ENCODE measurements at places on chromosomes 2 and 18.

DNA sequence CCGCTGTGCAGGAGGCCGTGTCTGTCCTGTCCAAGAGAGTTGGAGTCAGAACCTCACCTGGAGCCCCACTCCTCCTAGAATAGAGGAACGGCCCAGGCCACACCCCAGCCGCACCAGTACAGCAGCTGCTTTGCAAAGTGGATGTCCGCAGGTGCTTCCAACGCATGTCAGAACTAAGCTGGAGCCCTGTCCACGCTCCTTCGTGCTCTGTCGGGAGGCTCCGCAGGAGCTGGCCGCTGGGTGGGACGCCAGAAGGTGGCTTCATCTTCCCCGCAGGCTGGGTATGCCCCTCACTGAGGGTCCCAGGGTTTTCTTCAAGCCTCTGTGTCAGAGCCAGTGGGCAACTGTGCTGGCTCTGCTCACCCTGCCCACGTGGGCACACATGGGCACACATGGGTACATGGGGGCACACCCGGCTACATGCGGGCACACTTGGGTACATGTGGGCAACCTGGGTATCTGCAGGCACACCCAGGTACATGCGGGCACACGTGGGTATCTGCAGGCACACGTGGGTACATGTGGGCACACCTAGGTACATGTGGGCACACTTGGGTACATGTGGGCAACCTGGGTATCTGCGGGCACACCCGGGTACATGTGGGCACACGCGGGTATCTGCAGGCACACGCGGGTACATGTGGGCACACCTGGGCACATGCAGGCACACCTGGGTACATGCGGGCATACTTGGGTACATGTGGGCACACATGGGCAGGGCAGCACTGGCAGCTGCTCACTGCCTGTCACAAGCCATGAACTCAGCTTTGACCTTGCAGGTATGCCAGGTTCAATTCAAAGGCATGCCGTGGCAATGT, 67.1 kb upstream of the CTDP1 start:
- DNase-seq, result no peak

GRCh38 chr2:152036611-152037469, 62.0 kb downstream of the CACNB4 start:
- DNase-seq, result peak; percentile 11

DNA sequence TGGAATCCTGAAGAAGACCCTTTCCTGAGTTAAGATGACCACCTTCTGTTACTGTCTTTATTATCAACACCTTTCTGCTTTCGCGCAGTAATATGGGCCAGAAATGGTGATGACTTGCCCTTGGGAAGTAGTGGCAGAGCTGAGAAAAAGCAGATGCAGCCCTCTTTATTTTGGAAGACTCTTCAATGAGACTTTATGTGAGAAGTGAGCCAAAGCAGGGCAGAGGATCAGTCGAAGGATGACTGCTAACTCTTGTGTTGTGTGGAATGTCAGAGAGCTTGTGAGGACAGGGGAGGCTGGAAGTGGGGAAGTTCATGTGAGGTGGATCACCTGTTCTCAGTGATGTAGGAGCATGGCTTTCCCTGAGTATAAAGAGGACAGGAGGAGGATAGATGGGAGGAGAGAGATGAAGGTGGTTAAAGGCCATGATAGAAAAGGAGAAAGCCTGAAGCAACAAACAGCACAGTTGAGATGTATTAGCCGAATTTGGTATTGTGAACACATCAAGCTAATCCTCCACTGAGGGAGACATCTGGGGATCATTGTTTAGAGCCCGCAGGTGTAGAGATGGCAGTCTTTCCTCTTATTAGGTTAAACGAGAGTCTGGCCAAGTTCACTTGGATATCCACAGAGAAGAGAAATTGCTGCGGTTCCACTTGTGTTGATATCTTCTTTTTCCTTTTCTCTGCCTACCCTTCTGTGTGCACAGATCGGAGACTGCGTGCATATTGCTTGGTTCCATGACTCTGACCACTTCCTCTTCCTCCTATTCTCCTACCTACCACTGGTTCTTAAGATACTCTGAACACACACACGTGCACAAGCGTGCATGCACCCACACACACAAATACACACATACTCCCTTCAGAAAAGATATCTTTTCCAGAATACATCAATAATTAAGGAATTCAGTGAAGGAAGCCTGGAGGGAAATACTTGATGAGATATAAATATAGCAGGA, 67.4 kb downstream of the SLC9A2 start:
- DNase-seq, result no peak

- DNase-seq, result no peak
Observed at GRCh38 chr2:10057231-10058107, 14.1 kb downstream of the KLF11 start.

- no peak for DNase-seq
Observed at GRCh38 chr2:232183279-232183678, 195.3 kb upstream of the ALPP start.

DNA sequence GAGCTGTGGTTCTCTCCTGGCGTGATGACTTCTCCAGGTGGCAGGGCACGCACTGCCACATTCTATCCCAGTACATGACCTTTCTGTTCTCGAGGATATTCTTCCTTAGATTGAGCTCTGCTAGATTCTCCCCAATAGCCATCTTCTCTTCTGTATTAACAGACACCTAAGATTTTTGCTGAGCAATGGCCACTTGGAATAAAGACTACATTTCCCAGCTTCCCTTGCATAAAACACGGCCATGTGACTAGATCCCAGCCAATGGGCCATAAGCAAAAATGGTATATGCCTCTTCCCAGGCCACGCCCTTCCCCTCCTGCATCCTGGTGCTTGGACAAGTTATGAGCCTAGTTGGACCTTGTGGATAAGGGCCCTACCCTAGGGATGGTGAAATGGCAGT, 82.1 kb downstream of the EIF2AK3 start:
- DNase-seq, result no peak

GRCh38 chr2:120831891-120832290, 96.2 kb downstream of the GLI2 start:
- no peak for DNase-seq

DNA sequence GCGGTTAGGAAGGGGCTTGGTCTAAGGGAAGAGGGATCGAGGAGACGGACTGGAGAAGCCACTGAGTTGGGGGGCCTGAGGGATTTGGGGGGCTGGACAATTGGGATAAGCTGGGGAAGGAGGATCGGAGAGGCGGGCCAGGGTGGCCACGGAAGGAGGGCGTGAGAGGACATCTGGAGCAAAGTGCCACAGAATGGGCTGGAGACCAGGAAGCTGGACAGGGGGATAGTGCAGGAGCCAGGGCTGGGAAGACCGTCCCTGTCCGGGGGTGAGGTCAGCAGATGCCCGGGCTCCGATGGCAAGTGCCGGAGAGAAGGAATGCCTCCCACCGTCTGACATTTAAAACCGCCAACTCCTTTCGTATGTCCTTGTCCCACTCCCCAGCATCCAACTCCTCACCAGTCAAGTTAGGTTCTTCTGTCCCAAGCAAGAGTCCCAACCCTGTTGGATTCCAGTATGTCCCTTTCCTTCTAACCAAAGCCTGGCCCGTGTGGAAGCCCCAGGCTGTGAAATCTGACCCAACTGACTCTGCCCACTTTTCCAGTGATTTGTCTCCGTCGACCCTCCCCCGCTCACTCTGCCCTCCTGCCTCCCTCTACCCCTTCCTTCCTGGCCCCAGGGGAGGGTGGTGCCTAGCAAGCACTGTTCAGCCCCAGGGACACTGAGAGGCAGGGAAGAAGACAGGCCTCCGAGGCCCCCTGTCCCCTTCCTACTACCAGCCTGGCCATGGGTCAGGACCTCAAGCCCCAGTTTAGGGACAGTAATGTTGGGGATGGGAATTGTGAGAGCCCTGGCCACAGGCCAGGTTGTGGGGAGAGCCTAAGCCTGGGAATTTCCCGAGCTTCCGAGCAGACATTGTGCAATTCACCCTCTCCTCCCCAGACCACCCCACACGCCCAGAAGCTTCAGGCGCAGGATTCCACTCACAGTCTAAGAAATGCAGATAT, 31.5 kb upstream of the TMBIM1 start:
- DNase-seq, result no peak

GRCh38 chr18:35862119-35862640, 110.3 kb upstream of the RMP24 start:
- no peak for DNase-seq

GRCh38 chr2:148614322-148615049, 30.1 kb upstream of the EPC2 start:
- DNase-seq, result no peak

GRCh38 chr2:85750587-85751575, 2.9 kb upstream of the ATOH8 start:
- peak; percentile 15 for DNase-seq

- no peak for DNase-seq
Observed at GRCh38 chr2:85594715-85595300, 737 bp upstream of the RNF181 start.

- no peak for DNase-seq
Observed at GRCh38 chr2:45469314-45470099, 141.6 kb downstream of the SRBD1 start.

GRCh38 chr2:191811807-191812602, 34.9 kb downstream of the CAVIN2 start:
- DNase-seq, result no peak

- no peak for DNase-seq
Observed at GRCh38 chr2:127542231-127542630, 6.7 kb downstream of the MYO7B start.

DNA sequence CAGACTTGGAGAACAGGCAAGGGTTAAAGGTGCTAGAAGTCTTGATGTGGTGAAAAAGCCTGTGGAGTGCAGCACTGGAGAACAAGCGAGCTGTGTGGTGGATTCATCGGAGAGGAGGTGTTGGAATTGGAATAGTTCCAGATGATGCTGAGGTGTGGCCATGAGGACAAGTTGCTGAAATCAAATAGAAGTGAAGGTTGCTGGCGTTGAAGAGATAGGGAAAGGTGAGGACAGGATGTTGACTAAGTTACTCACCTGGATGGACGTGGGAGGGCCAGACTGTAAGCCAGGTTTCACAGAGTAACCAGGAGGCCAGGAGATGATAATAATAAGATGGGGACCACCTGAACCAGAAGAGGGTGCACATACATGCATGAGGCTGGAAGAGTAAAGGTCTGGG, 173.4 kb downstream of the DIS3L2 start:
- no peak for DNase-seq

GRCh38 chr2:234852035-234852434, 99.8 kb upstream of the SH3BP4 start:
- no peak for DNase-seq

DNA sequence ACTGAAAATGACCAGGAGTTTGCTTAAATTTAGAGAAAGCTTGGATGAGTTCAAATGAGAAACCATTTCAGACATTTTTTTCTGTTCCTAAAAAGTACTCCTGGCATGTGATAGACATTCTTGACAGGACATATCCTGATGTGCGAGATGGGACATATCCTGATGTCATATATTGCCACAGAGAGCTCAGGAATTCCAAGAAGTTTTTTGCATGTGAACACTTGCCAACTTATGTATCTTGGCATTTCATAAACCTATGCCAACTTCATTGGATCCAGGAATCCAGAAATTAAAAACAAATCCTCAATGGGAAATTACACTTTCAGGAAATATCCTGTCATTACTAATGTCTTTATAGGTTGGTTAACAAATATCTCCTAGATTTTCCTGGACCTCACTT, 2.9 kb upstream of the SERPINB3 start:
- DNase-seq, result no peak

GRCh38 chr18:55588111-55588869, at the start of gene TCF4:
Gene TCF4 (minus strand): TSS chr18:55588192. CDS start chr18:55587116, 1,076 bp downstream.
- no peak for DNase-seq

DNA sequence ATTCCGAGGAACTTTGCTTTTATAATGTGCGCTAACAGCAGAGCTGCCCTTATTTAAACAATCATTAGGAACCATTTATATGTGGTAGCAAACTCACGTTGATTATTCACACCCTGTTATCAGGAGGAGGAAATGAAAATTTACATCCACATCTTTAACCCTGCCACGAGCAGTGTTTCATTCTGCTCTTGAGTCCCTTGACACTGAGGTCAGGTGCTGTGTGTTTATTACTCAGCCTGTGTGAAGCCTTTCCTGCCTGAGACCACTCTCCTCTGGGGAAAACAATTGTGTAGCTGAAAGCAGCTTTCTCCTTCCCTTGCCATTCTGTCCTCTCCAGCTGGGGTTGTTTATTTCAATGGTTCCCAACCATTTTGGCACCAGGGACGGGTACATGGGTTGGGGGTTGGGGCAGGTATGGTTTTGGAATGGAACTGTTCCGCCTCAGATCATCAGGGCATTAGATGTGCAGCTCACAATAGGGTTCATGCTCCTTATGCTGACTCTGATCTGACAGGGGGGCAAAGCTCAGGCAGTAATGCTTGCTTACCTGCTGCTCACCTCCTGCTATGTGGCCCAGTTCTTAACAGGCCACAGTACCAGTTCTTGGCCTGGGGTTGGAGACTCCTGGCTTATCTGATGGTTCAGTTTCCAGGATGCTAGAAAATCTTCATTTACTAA, 651.1 kb downstream of the TDRD15 start:
- DNase-seq, result no peak

- no peak for DNase-seq
Observed at GRCh38 chr2:206555721-206556120, 86.6 kb upstream of the FAM237A start.

DNA sequence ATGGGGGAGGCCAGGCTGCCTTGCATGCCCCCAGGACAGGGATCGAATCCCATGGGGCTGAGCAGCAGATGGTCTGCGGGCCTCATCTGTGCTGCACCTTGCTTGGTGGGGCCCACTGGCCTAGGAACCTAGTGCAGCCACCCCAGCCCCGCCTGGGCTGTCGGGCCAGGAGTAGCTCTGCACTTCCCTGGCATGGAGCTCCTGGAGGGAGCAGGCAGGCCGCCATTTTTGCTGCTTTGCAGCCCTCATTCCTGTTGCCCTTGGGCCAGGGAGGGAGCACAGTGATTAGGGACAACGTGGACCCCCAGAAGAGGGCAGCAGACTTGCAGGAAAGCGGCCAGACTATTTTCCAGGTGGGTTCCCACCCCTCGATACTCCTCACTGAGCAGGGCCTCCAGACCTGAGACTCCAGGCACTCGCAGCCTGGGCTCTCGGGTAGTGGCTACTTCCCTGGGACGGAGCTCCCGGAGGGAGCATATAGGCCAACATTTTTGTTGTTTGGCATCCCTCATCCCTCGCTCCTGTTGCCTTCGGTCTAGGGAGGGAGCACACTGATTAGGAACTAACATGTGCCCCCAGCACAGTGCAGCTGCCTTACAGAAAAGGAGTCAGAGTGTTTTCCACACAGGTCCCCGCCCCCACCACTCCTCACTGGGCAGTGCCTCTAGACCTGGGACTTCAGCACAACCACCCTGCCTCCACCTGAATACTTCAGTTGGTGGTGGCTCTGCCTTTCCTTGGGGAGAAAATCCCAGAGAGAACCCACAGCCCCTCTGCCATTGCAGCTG, 99.5 kb downstream of the MAIP1 start:
- no peak for DNase-seq

- no peak for DNase-seq
Observed at GRCh38 chr2:110980339-110981062, 140.2 kb upstream of the BCL2L11 start.

GRCh38 chr2:133607679-133608078, 39.4 kb upstream of the NCKAP5 start:
- no peak for DNase-seq

All from activated naive CD8-positive, alpha-beta T cell treated with anti-CD3 and anti-CD28 coated beads, Interleukin-2, amount 50 U/mL, for 16 hours (primary cell).